ENCODE measurements at places on chromosomes 1 and 21. TPM values are rescaled to one million over a fixed set of nuclear protein-coding genes. Genes with fewer than 3 reads are reported as not detected.

DNA sequence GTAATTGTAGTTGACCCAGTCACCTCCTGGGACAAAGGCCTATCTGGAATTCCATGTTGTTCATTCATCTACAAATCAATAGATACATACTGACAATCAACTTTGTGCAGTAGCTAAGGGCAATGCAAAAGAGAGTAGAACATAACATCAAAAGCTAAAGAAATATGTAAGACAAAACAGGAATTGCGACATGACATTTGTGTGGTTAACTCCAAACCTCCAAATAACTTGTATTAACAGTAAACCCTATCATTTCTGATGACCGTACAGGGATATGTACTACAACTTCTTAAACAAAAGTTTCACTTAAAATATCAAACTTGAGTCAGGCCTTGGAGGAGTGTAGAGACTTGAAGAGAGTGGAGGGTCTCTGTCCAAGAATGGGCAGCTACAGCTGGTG lies 317.6 kb downstream of the SPATA17 start:
- H3K4me3 ChIP-seq, result no peak overlapping the region
- H3K4me1 ChIP-seq, result no peaks in the 10 kb centered on the region
- DNase-seq, result no peak
- no peaks in the 10 kb centered on the region for H3K27me3 ChIP-seq

DNA sequence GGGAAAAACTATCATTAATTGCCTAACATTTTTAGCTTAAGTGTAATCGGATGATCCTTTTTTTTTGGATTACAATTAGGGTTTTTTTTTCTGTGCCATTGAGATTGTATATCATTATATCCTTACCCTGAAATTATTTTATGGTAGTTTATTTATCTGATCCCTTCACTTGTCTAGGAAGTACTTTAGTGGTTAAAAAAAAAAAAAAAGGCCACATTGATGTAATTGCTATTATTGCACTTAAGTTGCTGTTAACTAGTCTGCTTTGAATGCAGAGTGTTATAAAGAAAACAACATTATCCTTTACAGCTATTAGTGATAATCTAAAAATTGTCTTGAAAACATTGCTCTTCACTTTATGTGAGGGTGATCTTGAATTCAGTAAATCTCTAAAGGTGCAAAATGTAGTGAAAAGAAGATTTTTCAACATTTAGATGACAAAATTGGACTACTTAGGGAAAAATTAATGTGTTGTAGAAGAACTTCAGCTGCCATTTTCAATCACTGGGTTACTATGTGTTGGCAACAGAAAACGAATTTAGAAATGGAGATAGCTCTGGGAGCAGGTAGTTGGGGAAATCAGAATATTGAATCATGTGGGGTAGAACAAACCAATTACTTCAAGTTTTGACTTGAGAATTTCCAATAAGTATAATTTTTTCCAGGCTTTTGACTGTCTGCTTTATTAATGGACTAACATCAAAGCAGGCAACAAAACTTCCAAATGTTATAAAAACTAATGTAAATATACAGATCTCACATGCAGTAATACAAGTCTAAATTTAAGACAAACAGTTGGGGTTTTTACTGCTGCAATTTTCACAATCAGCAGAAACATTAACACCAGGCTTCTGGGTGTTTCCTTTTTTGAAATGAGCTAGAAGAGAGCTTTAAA lies 5.0 kb downstream of the ADGRL2 start:
- no peaks in the 10 kb centered on the region for H3K4me1 ChIP-seq
- no peak for DNase-seq
- H3K4me3 ChIP-seq, result no peak overlapping the region
- H3K27me3 ChIP-seq, result no peaks in the 10 kb centered on the region

GRCh38 chr1:43565600-43566360 lies 35.1 kb downstream of the PTPRF start:
- no peak overlapping the region for H3K27ac ChIP-seq
- H3K4me3 ChIP-seq, result peak overlapping the region; percentile 30
- H3K36me3 ChIP-seq, result no peaks in the 10 kb centered on the region
- H3K27me3 ChIP-seq, result no peaks in the 10 kb centered on the region
- H3K4me1 ChIP-seq, result no peaks in the 10 kb centered on the region
- DNase-seq, result no peak

GRCh38 chr1:196277860-196278259 lies 330.4 kb downstream of the KCNT2 start:
- no peaks in the 10 kb centered on the region for H3K4me1 ChIP-seq
- no peaks in the 10 kb centered on the region for H3K27me3 ChIP-seq
- H3K4me3 ChIP-seq, result no peak overlapping the region
- no peak for DNase-seq
- H3K36me3 ChIP-seq, result no peaks in the 10 kb centered on the region

- H3K4me1 ChIP-seq, result peaks cover 25% of the 10 kb centered on the region
- no peaks in the 10 kb centered on the region for H3K36me3 ChIP-seq
- peak overlapping the region; percentile 64 for H3K4me3 ChIP-seq
- no peaks in the 10 kb centered on the region for H3K27me3 ChIP-seq
- DNase-seq, result no peak
- H3K27ac ChIP-seq, result peak overlapping the region; percentile 87
Observed at GRCh38 chr1:27136236-27136551, 18.7 kb downstream of the SLC9A1 start.

DNA sequence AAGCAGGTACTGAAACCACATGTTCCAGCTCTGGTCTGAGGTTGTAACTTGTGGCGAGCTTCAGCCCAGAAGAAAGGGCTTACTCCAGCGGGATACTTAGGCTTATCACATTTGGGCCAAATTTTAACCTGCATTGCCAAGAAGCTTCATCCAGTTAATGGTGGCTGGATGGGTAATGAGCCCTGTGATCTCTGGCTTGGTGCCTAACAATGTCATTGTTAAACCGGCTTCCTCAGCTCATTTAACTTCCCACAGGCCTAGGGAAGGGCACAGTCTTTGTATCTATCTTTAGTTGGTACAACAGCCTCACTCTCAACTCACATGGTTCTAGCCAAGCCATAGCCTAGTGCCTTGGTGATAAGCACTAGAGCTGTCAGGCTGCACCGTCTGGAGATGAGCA lies 43.6 kb upstream of the CCDC190 start:
- H3K27me3 ChIP-seq, result no peaks in the 10 kb centered on the region
- H3K27ac ChIP-seq, result no peak overlapping the region
- H3K4me1 ChIP-seq, result no peaks in the 10 kb centered on the region
- no peaks in the 10 kb centered on the region for H3K36me3 ChIP-seq
- H3K4me3 ChIP-seq, result no peak overlapping the region
- no peak for DNase-seq

DNA sequence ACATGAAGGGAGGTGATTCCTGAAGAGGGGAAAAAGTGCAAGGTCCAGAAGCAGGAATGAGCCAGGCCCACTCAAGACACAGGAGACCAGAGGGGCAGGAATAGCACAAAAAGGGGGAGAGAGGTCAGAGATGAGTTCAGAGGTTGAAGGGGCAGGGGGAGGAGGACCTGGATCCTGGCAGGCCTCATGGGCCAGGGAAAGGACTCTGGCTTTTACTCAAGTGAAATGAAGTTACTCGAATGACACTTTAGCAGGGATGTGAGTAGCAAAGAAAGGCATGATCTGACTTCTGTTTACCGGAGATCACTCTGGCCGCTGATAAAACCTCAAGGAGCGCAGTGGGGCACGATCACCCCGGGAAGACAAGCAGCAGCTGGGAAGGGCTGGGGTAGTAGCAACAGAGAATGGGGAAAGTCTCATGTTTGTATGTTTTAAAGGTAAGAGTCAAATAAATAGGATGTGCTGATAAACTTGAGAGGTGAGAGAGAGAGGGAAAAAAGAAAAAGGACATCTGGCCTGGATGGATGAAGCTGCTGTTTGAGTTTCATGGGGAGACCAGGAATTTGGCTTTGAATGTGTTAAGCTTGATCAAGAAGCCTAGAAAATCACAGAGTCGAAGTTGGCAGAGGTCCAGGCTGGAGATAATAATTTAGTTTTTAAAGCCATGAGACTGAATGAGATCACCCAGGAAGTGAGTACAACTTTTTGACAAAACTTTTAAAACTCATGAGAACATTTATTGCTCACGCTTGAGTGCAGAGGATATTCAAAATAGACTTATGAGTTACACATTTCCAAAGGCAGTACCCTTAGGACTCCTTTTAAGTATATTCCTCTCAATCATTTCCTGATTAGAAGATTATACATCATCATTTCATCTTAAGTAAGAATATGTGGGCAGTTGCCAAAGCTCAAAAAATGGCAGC lies 156.0 kb downstream of the RERE start:
- DNase-seq, result no peak
- no peak overlapping the region for H3K27ac ChIP-seq
- no peaks in the 10 kb centered on the region for H3K27me3 ChIP-seq
- no peaks in the 10 kb centered on the region for H3K36me3 ChIP-seq
- H3K4me3 ChIP-seq, result no peak overlapping the region

GRCh38 chr1:80392529-80392928 lies 1386.0 kb upstream of the ADGRL4 start:
- H3K27ac ChIP-seq, result no peak overlapping the region
- H3K27me3 ChIP-seq, result no peaks in the 10 kb centered on the region
- no peaks in the 10 kb centered on the region for H3K36me3 ChIP-seq
- no peak overlapping the region for H3K4me3 ChIP-seq
- DNase-seq, result no peak

- no peak overlapping the region for H3K4me3 ChIP-seq
- H3K36me3 ChIP-seq, result no peaks in the 10 kb centered on the region
- H3K27ac ChIP-seq, result no peak overlapping the region
- no peaks in the 10 kb centered on the region for H3K4me1 ChIP-seq
- no peaks in the 10 kb centered on the region for H3K27me3 ChIP-seq
Observed at GRCh38 chr1:75641325-75641724, 30.4 kb upstream of the SLC44A5 start.

DNA sequence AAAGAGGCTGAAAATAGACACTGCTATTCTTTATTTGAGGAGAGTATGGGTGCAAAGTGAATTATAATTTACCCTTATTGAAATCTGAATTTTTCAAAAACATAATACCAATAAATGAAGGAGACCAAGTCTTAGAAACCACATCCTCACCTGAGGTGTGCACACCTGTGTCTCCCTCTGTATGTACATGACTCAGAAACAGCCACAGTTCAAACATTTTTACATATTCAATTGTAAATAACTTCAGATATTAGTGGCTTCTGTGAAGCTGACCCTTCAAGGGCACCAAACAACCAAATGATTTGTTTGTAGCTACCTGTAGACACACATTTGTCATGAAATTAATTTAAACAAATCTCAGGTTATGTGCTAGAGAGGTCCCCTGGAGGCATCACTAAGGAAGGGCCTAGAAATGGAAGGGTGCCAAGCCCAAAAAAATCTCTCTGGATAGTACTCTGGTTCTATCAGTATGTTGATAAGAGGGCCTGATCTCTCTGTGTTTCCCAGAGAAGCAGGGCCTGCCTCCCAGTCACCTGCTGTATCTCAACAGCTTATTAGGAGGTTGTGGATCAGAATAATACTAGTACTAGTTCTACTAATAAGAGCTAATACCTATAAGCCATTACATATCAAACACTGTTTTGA lies 28.1 kb downstream of the ERI3 start:
- H3K27ac ChIP-seq, result no peak overlapping the region
- H3K4me3 ChIP-seq, result no peak overlapping the region
- no peaks in the 10 kb centered on the region for H3K27me3 ChIP-seq
- DNase-seq, result no peak
- H3K36me3 ChIP-seq, result no peaks in the 10 kb centered on the region

DNA sequence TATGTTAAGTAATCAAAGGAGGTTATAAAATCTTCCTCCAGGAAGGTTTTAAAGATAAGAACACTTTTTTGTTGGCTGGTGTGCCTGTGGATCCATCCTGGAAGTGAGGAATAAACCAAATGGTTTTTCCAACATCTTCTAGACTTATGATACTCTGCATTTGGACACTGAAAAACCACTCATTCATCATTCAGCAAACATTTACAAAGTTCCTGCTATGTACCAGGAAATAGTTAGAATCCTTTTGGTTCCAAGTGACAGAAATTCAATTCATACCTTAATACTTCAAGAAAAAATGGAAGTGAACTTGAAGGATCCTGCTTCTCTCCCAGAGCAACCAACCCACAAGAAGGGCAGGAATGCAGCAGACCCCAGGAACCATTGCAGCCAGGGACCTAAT lies 39.6 kb upstream of the PIGC start:
- no peak for DNase-seq
- H3K4me1 ChIP-seq, result no peaks in the 10 kb centered on the region

DNA sequence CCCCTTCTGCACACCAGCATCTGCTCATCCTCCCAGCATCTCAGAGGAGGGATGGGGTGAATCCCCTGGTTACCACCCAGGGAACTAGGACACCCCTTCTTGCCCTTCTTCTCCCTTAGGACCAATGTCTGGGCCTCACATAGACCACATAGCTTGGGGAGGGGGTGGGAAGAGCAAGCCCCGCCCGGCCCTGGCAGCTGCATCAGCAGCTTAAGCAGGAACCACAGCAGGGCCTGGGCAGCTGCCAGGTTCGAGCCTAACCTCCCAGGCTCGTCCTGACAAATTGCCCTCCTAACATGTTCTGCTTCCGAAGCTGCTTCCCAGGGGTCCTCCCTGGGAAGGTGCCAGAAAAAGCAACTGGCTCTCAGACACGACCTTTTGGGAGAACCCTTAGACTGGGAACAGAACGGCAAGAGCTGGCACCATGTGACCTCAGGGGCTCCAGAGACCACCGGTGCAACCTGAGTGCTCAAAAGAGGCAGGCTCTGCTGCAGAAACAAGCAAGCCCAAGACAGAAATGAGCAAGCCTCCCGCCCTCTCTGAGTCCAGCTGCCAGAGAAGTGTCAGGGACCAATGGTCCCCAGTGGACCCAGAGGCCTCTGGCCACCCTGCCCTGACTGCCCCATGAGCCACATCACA lies 18.4 kb upstream of the CLSTN1 start:
- no peak overlapping the region for H3K4me3 ChIP-seq
- no peak overlapping the region for H3K27ac ChIP-seq
- H3K27me3 ChIP-seq, result no peaks in the 10 kb centered on the region
- H3K36me3 ChIP-seq, result no peaks in the 10 kb centered on the region
- DNase-seq, result no peak

GRCh38 chr1:204181116-204181515 lies 15.0 kb upstream of the REN start:
- H3K36me3 ChIP-seq, result no peaks in the 10 kb centered on the region
- H3K4me3 ChIP-seq, result no peak overlapping the region
- DNase-seq, result no peak
- no peaks in the 10 kb centered on the region for H3K4me1 ChIP-seq

- no peak overlapping the region for H3K4me3 ChIP-seq
- H3K27ac ChIP-seq, result no peak overlapping the region
- H3K4me1 ChIP-seq, result no peaks in the 10 kb centered on the region
- no peaks in the 10 kb centered on the region for H3K36me3 ChIP-seq
- no peaks in the 10 kb centered on the region for H3K27me3 ChIP-seq
Observed at GRCh38 chr1:56331892-56332567, 247.3 kb downstream of the PLPP3 start.

- H3K4me3 ChIP-seq, result no peak overlapping the region
- no peak overlapping the region for H3K27ac ChIP-seq
- H3K4me1 ChIP-seq, result no peaks in the 10 kb centered on the region
- no peaks in the 10 kb centered on the region for H3K27me3 ChIP-seq
Observed at GRCh38 chr1:66207484-66207883, 326.5 kb upstream of the SGIP1 start.

- H3K27me3 ChIP-seq, result no peaks in the 10 kb centered on the region
- no peak overlapping the region for H3K27ac ChIP-seq
- no peak for DNase-seq
- no peaks in the 10 kb centered on the region for H3K36me3 ChIP-seq
- no peaks in the 10 kb centered on the region for H3K4me1 ChIP-seq
Observed at GRCh38 chr1:63073309-63074306, 248.8 kb upstream of the FOXD3 start.

Gene GLIS1
- not detected for total RNA-seq

Gene ITGB2
- total RNA-seq, result 877 TPM

Gene YOD1
- total RNA-seq, result 8.5 TPM

Gene S100A16
- total RNA-seq, result not detected
